ENCODE measurements at places on chromosomes 3 and 15. TPM values are rescaled to one million over a fixed set of nuclear protein-coding genes. Genes with fewer than 3 reads are reported as not detected.

DNA sequence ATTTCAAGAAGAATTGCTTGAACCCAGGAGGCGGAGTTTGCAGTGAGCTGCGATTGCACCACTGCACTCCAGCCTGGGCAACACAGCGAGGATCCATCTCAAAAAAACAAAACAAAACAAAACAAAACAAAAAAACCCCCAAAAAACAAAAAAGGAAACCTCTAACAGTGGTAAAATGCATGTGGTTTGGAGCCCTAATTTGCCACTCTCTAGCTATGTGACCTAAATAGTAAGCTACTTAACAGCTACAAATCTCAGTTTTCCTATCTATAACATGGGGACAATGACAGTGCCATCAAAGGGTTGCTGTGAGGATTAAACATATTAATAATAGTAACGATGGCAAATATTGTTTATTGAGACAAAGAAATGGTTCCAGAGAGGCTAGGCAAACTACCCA is 119.4 kb upstream of the LMOD3 start:
- no peak overlapping the region for H3K27ac ChIP-seq
- H3K27me3 ChIP-seq, result no peaks in the 10 kb centered on the region
- no peak for DNase-seq
- no peak overlapping the region for H3K4me3 ChIP-seq
- H3K36me3 ChIP-seq, result peaks cover 1% of the 10 kb centered on the region
- H3K4me1 ChIP-seq, result peaks cover 9% of the 10 kb centered on the region

DNA sequence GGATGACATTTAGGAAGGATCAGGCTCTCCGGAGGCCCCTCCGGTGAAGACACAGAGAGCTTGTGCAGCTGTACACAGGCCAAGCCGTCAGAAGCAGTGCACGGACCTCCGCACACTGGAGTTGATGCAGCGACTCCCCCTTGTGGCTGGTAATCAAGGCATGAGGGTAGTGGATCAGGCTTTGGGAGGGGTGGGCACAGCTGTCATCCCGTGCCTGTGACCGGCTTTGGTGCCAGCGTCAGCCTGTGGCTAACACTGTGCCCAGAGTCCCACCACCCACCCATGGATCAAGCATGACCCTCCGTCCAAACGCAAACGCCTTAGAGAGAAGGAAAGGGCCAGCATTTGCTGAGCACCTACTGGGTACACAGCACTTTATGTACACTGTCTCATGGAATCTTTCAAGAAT is 8.2 kb upstream of the GRIP2 start:
- no peaks in the 10 kb centered on the region for H3K27me3 ChIP-seq
- H3K4me1 ChIP-seq, result no peaks in the 10 kb centered on the region
- H3K36me3 ChIP-seq, result no peaks in the 10 kb centered on the region
- H3K4me3 ChIP-seq, result no peak overlapping the region

DNA sequence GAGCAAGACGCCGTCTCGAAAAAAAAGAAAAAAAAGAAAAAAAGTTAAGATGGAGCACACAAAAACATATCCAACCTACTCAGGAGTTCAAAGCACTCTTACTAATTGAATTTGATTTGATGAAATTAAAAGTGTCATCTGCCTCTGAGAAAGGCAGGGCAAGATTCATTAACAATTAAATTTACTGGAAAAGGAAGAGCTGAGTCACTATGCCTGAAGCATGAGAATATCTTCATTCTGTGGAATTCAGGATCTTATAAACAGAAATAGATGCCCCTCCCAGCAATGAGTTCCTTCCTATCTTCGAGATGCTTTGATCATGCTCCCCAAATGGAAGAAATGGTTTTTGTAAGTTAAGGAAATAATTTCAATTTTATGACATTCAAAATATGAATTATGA is 61.0 kb upstream of the ST3GAL6 start:
- no peaks in the 10 kb centered on the region for H3K4me1 ChIP-seq
- H3K27ac ChIP-seq, result no peak overlapping the region
- no peaks in the 10 kb centered on the region for H3K36me3 ChIP-seq
- H3K27me3 ChIP-seq, result no peaks in the 10 kb centered on the region

CPOX gene
- 18.2 TPM for total RNA-seq

GRCh38 chr15:93086791-93087190 is 2.2 kb downstream of the RGMA start:
- peaks cover 3% of the 10 kb centered on the region for H3K27me3 ChIP-seq
- no peak for DNase-seq
- no peaks in the 10 kb centered on the region for H3K4me1 ChIP-seq
- no peak overlapping the region for H3K4me3 ChIP-seq

DNA sequence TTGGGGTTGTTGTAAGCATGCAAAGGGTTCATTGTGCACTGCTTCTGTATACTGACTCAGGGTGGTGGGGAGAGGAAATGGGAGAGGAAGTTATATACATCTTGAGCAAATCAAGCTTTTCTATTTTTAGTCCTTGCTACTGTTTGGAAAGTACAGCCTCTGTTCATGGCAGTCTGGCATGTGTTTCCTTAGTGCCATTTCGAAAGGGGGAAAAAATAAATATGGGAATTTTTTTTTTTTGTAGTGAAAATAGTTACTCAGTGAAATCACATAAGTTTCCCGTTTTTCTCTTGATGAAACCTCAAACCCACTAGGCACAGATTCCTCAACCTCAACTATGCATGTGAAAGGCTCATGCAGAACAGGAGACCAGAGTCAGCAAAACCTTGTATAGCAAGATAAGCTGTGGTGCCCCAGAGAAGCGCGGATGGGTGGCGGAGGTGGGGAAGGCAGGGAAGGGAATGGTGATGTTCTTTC is 353.3 kb downstream of the LPP start:
- H3K4me1 ChIP-seq, result peaks cover 5% of the 10 kb centered on the region
- no peaks in the 10 kb centered on the region for H3K36me3 ChIP-seq
- no peaks in the 10 kb centered on the region for H3K27me3 ChIP-seq
- no peak overlapping the region for H3K4me3 ChIP-seq
- DNase-seq, result no peak
- H3K27ac ChIP-seq, result no peak overlapping the region

- H3K36me3 ChIP-seq, result peaks cover 7% of the 10 kb centered on the region
- no peak overlapping the region for H3K27ac ChIP-seq
- H3K4me3 ChIP-seq, result no peak overlapping the region
- no peak for DNase-seq
- no peaks in the 10 kb centered on the region for H3K27me3 ChIP-seq
Measured at GRCh38 chr15:66780973-66781718, 79.1 kb downstream of the SMAD6 start.

- H3K36me3 ChIP-seq, result no peaks in the 10 kb centered on the region
- H3K27me3 ChIP-seq, result no peaks in the 10 kb centered on the region
- H3K4me3 ChIP-seq, result peak overlapping the region; percentile 51
- no peak for DNase-seq
- H3K27ac ChIP-seq, result no peak overlapping the region
Measured at GRCh38 chr15:76060118-76060989, 569 bp downstream of the TMEM266 start.
